ENCODE measurements at places on chromosomes 2 and 18.

GRCh38 chr2:226832061-226832460 lies 3.8 kb upstream of the RHBDD1 start:
- no peak for DNase-seq

DNA sequence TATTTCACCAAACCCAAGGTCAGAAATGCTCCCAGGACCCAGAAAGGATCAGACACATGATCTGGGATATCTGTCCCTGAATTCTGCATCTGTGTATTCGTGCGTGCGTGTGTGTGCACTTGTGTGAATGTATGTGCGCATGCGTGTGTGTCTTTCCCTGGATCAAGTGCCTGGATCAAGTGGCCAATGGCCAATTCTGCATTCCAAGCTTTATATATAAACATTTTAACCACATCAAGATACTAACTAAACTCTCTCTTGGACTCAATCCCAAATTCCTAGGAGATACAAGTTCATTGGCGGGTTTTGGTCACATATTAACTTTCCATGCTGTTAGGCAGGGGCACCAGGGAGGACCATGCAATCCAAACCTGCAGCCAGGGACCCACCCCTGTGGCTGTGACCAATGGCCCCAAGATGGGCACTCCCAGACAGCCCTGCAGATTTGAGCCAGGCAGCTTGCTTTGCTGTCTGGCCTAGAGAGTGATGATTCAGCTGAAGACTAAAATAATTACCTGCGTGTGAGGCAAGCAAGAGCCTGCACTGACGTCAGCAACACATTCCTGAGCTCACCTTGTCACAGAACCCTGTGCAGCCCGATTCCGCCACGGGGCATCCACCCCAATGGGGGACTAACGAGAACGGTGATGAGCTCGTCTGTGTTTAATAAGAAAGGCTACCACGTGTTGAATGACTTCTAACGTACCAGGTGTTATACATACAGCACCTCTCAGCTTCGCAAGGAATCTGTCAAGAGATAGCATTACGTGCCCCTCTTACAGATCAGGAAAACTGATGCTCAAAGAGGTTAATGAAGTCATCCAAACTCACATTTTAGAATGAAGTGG lies 45.3 kb upstream of the ROCK2 start:
- DNase-seq: no peak

GRCh38 chr2:207983641-207984042 lies 41.7 kb downstream of the PLEKHM3 start:
- no peak for DNase-seq

DNA sequence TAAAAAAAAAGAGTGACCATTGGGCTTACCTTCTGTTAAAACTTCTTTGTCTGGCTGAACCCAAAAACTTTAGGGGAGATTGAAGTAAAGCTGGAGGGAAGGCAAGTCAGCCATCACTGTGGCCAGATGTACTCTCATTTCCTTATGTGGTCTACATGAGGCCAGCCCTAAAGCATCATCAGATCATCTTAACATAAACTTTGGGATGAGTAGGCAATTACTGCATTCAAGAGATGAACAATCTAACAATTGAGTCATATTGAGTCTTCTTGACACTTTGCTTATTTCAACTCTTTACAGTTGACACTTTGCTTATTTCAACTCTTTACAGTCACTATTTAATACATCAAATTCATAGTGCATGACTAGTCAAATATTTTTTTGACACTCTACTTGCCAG lies 155.6 kb downstream of the QPCT start:
- no peak for DNase-seq

DNA sequence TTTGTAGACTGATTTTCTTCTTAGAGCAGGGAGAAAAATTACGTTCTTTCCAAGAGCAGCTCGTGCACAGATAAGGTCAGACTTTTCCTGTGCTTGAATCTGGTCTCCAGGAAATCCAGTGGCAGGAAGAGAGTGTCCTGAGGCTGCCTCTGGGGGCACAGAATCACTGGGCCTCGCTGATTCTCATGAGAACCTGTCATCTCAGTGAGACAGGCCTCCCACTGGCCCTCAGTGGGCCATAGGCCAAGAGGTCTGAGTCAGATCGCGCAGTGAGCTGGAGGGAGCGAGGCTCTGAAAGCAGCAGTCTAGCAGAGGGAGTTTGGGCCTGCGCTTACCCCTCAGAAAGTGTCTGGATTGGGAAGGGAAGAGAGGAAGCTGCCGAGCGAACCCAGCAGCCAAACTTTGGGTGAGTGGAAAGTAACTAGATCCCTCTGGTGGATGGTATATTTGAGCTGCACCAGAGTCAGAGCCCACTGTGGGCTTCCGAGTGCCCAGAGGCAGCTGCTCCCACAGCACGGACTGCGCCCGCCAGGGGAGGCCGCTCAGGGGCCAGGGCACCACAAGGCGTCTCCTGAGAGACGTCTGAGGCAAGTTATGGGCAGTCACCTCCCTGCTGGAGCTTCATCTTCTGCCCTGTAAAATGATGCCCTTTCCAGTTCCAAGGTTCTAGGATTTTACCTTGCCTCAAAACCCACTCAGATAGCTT lies 8.2 kb downstream of the GDF7 start:
- DNase-seq: no peak

GRCh38 chr18:36411745-36412168 lies 114.2 kb downstream of the FHOD3 start:
- no peak for DNase-seq

GRCh38 chr2:151336863-151337371 lies 20.5 kb upstream of the TNFAIP6 start:
- no peak for DNase-seq

DNA sequence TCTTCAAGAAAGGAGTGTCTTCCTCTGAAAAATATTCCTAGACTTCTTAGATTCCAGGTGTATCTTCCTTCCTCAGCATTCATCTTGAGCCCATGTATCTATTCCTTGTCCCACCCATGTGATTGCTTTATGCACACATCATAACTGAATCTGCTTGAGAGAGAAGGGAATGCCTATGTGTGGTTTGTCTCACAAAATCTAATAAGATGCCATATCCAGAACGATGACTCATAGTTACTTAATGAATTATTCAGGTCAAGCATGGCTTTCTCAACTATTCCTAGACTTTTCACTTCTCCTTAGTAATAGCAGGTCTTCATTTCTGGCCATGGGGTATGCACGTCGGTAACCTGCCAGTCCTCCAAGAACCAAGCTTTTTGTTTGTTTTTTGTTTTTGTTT lies 121.8 kb downstream of the SETBP1 start:
- DNase-seq: no peak

DNA sequence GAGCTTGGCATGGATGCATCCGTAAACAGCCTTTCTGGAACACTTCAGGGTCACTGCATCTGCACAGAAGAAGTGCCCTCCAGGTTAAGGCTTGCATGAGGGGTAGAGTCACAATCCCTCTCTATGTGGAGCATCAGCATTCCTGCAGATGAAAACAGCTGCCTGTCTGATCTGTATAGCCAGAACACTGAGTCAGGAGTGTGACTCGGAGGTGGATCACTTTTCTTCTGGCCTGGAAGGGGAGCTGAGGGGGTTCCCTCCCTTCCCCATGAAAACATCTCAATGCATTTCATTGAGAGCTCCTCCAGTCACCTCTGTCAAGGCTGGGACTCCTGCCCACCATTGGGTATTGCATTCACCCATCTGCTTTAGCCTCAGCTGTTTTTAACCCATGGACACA lies 72.5 kb upstream of the SERPINE2 start:
- no peak for DNase-seq

- no peak for DNase-seq
Measured at GRCh38 chr2:202066875-202067274, 6.2 kb upstream of the KIAA2012 start.

DNA sequence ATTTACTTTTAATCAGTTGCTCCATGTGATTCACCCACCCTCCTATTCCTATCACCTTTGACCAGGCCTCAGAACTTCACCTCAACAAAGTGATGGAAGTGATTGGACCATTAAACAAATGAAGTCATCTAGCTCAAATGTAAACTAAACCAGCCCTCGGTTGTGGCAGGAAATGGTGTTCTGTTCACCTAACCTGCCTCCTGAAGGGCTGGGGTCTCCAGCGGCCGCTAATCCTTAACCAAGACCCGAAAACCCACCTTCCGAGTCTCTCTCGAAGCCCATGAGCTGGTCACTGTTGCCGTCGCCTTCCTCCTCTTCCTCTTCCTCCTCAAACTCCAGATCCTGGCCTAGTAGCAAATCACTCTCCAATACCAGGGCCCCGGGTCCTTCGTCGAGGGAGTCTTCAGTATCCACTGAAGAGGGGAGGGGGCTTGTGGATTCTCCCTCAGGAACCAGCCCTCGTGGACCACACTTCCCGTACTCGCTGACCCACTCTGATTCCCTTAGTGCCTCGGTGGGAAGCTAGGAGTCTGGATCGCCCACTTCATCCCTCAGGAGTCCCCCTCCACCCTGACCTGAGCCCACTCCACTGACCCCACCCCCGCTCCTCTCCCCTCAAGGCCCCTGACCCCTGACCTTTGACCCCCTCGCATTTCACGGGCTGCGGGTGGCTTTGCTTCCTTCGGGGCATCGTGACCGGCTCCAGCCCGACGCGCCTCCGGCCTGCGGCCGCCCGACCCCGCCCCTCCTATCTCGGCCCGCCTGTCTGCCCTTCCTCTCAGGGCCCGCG lies 503 bp downstream of the ZNF513 start:
- DNase-seq: peak; percentile 70

- DNase-seq: no peak
Measured at GRCh38 chr2:84158605-84159004, 300.5 kb downstream of the SUCLG1 start.

- DNase-seq: peak; percentile 15
Measured at GRCh38 chr2:10668402-10669012, 21.3 kb downstream of the NOL10 start.

- DNase-seq: no peak
Measured at GRCh38 chr2:98060277-98060676, 26.7 kb upstream of the VWA3B start.

DNA sequence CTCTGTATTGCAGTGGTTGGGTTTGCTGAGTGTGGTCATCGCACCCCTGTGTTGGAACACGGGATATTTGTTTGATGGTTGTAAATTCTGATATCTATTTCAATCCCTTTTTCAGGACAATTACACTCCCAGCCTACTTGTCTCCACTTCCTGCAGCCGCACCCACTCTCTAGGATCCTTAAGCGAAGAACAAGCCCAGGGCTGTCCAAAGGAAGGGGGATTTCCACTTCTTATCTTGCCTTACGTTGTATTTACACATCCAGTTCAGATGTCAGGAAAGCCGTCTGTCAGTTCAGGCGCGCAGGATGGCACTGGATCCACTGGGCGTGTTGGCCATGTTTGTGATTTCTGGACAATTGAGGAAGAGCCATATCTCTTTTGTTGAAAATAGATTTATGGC lies 834.5 kb upstream of the SALL3 start:
- no peak for DNase-seq

- no peak for DNase-seq
Measured at GRCh38 chr2:195016841-195017240, 640.2 kb upstream of the SLC39A10 start.

- DNase-seq: no peak
Measured at GRCh38 chr2:240129311-240129710, 6.8 kb downstream of the COPS9 start.

GRCh38 chr2:40043191-40043590 lies 264.1 kb upstream of the THUMPD2 start:
- no peak for DNase-seq

DNA sequence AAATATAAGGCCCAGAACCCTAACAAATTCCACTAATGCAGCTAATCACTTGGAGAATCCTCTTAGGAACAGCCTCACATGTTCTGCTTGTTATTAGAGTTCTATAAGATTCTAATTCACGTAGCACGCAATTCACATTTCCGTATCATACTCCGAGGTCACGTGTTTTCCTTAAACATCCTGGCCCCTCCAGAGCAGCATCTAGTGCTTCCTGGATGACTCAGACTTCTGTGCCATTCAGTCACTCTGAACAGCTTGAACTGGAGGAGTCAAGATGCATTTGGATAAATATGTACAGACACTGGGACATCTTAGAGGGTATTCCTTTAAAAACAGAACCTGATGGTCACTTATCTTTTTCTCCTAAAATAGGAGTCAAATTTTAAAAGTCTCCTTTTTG lies 156.5 kb downstream of the MYO5B start:
- peak; percentile 4 for DNase-seq

DNA sequence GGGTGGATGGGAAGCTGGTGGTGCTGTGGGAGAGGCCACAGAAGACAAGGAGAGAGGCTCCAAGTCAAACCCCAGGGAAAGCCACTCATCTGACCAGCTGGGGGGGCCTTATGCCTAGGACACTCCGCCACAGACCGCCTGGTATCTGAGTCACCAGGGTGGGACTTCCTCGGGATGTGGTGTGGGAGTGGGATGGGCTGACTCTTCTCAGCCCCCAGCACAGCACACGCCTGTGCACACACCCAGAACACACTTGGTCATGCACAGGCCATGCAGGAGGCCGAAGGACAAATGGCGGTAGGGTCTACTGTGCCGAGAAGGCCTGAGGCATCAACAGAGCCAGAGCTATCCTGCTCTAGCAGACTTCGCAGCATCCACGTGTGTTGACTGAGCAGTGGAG lies 136.4 kb downstream of the INHBB start:
- no peak for DNase-seq

DNA sequence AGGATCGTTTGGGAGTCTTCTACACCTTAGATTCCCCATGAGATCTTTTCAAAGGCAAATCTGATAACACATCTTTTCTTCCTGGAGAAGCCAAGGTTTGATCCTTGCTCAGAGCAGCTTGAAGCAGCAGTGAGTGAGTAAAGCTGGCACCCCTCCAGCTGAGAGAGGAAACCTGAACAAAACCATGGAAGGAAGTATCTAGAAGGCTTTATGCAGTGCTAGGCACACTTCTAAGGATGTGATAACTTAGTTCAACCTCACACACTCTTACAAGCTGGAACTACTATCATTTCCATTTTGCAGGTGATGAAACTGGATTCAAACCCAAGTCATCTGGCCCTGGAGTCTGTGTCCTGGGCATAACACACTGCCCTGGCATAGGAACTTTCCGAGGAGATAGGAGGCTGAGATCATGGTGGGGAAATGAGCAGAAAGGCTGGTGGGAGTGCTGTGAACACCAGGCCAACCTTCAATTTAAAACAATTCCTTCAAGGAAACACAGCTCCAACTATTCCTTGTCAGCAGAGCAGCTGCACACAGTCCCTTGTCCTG lies 71.2 kb downstream of the CTAGE1 start:
- no peak for DNase-seq

GRCh38 chr2:96437512-96437911 lies 67.6 kb downstream of the NEURL3 start:
- DNase-seq: no peak

DNA sequence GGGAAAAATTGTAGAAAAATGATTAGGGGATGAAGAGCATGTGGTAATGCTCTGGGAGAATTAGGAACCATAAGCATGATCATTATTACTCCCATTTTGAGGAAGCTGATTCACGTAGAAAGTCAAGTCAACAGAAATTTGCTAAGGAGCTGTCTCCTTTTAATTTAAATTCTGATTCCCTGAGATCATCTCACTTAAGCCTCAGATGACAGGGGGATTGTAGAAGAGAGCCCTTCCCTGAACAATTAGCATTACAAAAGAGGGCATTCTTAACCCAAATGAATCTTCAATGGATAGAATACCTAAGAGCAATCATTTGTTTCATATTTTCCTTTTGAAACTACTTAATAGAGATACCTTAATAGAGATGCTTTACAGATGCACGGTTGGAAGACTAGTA lies 267.9 kb downstream of the NYAP2 start:
- DNase-seq: no peak

GRCh38 chr2:239360421-239361310 lies 40.2 kb downstream of the HDAC4 start:
- no peak for DNase-seq
